Foreskin fibroblast (primary cell): ENCODE measurements at places on chromosomes 11 and 22.
A peak's percentile ranks its signal among the peaks of the same experiment; 100 is the strongest.

DNA sequence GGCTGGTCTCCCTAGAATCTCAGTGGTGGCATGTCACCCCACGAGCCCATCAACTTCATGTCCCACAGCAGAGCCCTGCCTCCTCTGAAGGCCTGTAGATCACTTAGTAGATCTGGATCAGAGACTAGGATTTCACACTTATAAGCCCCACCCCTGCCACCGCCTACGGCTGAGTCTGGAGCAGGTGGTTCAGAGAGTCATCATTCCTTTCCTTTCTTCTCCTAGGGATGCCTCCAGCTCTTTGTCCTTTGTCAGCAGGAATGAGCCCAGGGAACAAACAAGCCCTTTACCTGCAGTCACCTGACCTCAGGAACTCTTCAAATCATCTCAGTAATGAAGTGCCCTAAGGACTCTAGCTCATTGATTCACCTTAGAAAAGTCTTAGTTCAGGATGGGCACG is 37.8 kb downstream of the SCGB1A1 start:
- no peak for DNase-seq

- DNase-seq: no peak
These were observed 19.7 kb upstream of the PHF21B start for GRCh38 chr22:45029501-45029900.

DNA sequence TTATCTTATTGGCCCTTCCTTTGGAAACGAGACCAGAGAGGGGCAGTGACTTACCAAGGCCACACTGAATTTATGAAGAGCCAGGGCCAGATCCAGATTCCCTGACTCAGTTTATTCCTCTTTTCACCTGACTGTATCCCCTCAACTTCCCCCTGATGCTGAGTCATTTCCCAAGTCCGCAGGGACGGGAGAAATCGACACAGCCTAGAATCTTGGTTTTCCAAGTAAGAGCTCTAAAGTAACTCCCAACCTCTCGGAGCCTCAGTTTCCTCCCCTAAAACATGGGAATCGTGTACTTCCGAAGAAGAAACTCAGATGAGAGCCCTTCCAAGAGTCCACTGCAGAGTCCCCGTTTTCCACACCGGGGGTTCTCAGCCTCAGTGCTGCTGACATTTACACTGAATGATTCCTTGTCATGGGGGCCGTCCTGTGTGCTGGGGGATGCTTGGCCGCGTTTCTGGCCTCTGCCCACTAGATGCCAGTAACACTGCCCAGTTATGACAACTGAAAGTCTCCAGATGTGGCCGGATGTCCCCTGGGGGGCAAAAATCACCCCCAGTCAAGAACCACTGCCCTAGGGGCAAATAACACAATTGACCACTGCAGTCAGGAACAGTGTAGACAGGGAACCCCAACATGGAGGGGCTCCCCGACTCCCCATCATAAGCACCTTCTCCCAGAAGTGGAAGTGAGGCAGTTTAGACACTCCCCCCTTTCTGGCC is 11.2 kb downstream of the MPST start:
- DNase-seq: no peak

GRCh38 chr22:33919391-33920196 is 682 bp downstream of the LARGE1 start:
- DNase-seq: no peak

DNA sequence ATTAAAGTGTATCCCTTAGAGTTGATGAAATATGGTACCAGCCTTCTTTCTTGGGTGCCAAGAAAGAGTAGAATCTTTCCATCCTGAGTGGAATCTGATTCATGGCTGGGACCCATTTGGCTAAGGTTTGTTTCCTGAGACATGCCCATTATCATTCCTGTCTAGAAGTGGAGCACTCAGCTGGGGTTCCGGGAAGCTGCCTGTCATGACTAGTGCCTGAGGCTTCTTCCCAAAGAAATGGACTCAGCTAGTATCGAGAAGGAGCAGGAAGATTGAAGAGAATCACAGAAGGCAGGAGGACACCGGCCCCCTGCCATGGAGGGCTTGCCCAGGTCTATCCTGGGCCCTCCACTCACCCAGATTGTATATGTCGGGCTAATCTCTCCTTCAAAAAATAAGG is 57.6 kb downstream of the KREMEN1 start:
- DNase-seq: no peak

DNA sequence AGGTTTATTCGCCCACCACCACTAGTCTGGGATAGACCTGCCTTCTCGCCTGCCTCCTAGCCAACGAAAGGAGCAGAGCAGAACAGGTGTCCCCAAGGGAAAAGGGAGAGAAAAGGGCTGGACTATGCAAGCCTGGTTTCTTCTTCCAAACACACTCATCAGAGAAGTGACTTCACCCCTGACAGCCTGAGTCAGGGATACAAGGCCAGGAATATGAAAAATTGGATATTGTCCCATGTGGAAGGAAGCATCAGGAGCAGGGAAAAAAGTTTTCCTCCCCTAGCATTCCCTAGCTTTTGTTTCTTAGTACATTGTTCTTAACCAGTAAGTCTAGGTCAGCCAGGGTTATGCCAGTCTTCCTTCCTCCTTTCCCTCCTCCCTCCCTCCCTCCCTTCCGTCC is 56.9 kb upstream of the TNRC6B start:
- DNase-seq: peak; percentile 1

- no peak for DNase-seq
These were observed 5.5 kb downstream of the B3GAT1 start for GRCh38 chr11:134406264-134407185.

GRCh38 chr11:33881651-33882503 is 10.0 kb downstream of the LMO2 start:
- DNase-seq: no peak

GRCh38 chr11:28529046-28529445 is 420.9 kb downstream of the METTL15 start:
- DNase-seq: peak; percentile 35

- DNase-seq: no peak
These were observed 1482.7 kb downstream of the TBC1D22A start for GRCh38 chr22:48245196-48245485.

DNA sequence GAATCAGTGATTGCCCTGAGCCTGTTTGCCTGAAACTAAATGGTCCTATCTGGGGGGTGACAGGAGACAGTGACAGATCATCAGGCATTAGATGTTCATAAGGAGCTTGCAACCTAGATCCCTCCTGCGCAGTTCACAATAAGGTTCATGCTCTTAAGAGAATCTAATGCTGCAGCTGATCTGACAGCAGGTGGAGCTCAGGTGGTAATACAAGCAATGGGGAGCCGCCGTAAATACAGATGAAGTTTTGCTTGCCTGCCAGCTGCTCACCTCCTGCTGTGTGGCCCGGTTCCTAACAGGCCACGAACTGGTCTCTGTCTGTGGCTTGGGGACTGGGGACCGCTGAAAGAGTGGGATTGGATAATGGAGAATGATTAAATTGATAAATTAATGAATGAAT is 14.0 kb downstream of the NOX4 start:
- DNase-seq: no peak
